Placental epithelial cell (primary cell): ENCODE measurements at places on chromosomes 4 and X. TPM values are rescaled to one million over a fixed set of nuclear protein-coding genes. Genes with fewer than 3 reads are reported as not detected.

SLC10A4 gene
- not detected in 2 replicates for total RNA-seq

PNCK gene
- 5.1 TPM in 1 of 2 replicates, not detected in the other for total RNA-seq

VCX2 gene
- not detected in 2 replicates for total RNA-seq

SOWAHD gene
- not detected in 2 replicates for total RNA-seq

FAM200B gene
- total RNA-seq: 17.7 and 21.5 TPM in 2 replicates

PSAPL1 gene
- not detected in 2 replicates for total RNA-seq

PAGE4 gene
- total RNA-seq: not detected in 2 replicates

ASB5 gene
- not detected in 2 replicates for total RNA-seq

ADGRG2 gene
- total RNA-seq: 0.22 and 0.39 TPM in 2 replicates

FBXL5 gene
- total RNA-seq: 110 and 117 TPM in 2 replicates

RPA4 gene
- total RNA-seq: 0.65 and 2.0 TPM in 2 replicates

PGAM4 gene
- not detected in 2 replicates for total RNA-seq

STOX2 gene
- total RNA-seq: 2.5 and 3.9 TPM in 2 replicates

SYTL5 gene
- 0.39 and 0.43 TPM in 2 replicates for total RNA-seq

ADAMTS3 gene
- total RNA-seq: 0.39 and 0.54 TPM in 2 replicates

MMGT1 gene
- total RNA-seq: 14.1 and 21.1 TPM in 2 replicates

SERPINA7 gene
- not detected in 2 replicates for total RNA-seq

BTK gene
- not detected in 2 replicates for total RNA-seq

KLKB1 gene
- not detected in 2 replicates for total RNA-seq

CACNA1F gene
- total RNA-seq: not detected in 2 replicates

SLC2A9 gene
- 0.22 and 0.39 TPM in 2 replicates for total RNA-seq

NSDHL gene
- total RNA-seq: 8.6 and 22.8 TPM in 2 replicates

MAGEB10 gene
- not detected in 2 replicates for total RNA-seq

NRK gene
- 6.1 and 20.8 TPM in 2 replicates for total RNA-seq

CCDC149 gene
- total RNA-seq: 2.4 and 2.5 TPM in 2 replicates

SPIN2A gene
- 0.54 and 2.7 TPM in 2 replicates for total RNA-seq

SMARCA1 gene
- 48.7 and 92.3 TPM in 2 replicates for total RNA-seq

CT45A10 gene
- total RNA-seq: not detected in 2 replicates

SHOX gene
- total RNA-seq: 24.2 and 26.7 TPM in 2 replicates

ABLIM2 gene
- under 0.01 TPM in 1 of 2 replicates, not detected in the other for total RNA-seq

NXF3 gene
- total RNA-seq: not detected in 2 replicates

PRSS12 gene
- under 0.01 TPM in 1 of 2 replicates, not detected in the other for total RNA-seq

TRO gene
- 37.3 and 39.3 TPM in 2 replicates for total RNA-seq

IL2RG gene
- total RNA-seq: not detected in 2 replicates

SMIM14 gene
- total RNA-seq: 22.8 and 53.8 TPM in 2 replicates

TMPRSS11B gene
- 1.2 and 1.4 TPM in 2 replicates for total RNA-seq

ING2 gene
- 14.6 and 21.2 TPM in 2 replicates for total RNA-seq

ZCCHC18 gene
- total RNA-seq: not detected in 2 replicates

F11 gene
- total RNA-seq: not detected in 2 replicates

SMIM10 gene
- 0.22 and 1.6 TPM in 2 replicates for total RNA-seq
